ENCODE measurements at places on chromosomes 6 and 20. TPM values are rescaled to one million over a fixed set of nuclear protein-coding genes. Genes with fewer than 3 reads are reported as not detected.

DNA sequence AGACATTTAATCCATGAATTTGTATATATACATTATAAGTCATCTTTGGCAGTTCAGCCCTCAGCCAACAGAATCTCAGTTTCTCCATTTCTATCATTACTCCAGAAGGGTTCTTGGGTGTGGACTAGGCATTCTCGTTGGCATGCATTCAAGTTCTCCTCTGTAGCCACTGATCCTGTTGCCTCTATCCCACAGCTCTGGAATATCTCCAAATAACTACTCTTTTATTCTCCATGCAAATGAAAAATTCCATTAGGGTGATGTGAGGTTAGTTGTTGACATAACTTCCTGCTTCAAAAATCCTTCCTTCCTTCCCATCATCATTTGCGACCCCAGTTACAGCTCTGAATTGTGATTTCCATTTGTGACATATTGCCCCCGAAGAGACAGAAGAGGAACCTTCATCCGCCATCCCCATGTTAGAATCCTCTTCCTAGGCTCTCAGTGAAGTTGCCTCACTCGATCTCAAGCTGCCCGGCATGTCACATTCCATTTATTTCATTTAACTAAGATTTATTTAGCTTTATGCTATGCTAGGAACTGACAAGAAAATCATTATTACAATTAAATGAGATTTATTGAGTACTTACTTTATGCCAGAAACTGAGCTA is 93.7 kb upstream of the EDN1 start:
- no peak for DNase-seq

DNA sequence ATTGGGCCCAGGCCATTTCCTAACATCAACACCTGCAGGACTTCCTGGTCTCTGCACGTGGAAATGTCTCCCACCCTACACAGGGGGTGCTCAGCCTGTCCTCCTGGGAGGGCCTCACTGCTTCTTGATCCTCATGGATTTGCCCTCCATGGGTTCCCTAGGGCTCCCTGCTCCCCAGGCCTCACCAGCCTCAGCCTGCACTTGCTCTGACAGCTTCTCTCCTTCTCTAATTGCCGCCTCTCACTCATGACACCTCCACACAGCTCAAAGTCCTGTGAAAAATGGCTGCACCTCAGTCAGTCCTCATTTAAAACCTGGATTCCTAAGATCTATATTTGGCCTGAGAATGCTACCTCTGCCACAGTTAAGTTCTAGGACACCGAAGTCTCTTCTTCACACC is 130.6 kb downstream of the PXDC1 start:
- no peak for DNase-seq

DNA sequence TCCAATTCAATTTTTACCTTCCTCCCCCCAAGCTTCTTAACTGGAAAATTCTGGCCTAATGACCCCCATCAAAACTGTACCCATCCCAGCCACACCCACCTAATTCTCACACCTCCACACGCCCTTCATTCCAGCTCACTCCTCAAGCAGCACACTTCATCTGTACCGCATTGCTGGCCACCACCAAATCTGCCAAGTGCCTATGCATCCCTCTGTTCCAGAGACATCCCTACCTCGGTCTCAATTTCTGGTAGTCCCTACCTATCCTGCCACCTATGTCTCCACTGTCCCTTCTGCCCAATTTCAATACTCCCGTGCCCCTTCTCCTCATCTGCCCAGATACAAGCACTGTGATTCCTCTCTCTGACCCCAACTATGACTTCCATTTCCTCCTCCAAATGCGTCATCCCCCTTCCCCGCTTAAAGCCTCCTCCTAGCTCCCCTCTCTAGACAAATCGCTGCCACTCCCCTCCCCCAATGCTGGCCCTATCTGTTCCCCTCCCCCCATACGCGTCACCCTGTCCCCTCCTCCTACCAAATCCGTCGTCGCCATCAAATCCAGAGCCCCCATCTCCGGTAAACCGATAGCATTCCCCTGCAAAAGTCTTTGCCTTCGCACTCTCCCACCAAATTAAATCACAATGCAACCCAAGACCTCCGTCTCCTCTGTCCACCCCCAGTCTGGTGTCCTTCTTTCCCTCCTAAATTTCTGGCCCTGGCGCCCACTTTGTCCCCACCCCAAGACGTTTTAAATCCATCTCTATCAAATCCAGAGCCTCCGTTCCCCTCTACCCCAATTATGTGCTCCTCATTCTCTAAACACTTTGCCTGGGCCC is 1.2 kb downstream of the MTCH1 start:
- peak; percentile 56 for DNase-seq

DNA sequence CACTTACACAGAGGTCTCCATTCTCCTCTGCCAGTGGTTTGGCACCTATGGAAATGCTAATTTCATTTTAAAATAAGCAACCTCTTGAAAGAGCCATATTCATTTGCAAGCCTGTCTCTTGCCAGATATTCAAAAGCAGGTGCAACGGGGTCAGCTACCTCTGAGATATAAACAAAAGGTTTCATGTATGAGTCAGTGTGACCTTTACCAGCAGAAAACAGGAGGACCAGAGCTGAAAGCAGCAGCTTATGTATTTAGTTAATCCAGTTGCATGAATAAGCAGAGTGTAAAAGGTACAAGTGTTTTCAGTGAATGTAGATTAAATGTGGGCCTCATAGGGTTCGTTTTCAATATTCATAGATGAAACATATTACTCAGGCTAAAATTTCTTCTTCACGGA is 56.0 kb downstream of the TENT5A start:
- DNase-seq, result no peak

- no peak for DNase-seq
These were observed 119.1 kb upstream of the BMP5 start for GRCh38 chr6:55994531-55994930.

GRCh38 chr6:82589509-82590206 is 226.0 kb downstream of the TPBG start:
- no peak for DNase-seq

DNA sequence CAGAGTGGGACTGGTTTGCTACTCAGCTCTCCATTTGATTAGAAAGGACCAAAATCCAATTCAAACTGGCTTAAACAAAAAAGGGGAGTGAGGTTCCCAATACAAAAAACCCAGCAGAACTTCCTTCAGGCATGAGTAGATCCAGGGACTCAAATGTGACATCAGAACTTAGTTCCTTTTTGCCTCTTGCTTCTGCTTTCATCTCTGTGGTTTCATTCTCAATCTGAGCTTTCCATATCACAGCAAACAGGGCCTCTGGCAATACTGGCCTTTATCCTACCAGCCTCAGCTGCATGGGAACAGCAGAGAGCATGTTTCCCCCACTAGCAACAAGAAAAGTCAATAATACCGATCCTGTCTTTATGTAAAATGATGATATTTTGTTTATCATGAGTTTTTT is 28.6 kb upstream of the PRELID3B start:
- DNase-seq, result no peak

GRCh38 chr20:38126932-38127621 is 38.0 kb downstream of the TGM2 start:
- peak; percentile 8 for DNase-seq

- DNase-seq, result no peak
These were observed 12.1 kb downstream of the CLDN20 start for GRCh38 chr6:155275808-155276480.

- peak; percentile 22 for DNase-seq
These were observed 414.2 kb upstream of the SPTLC3 start for GRCh38 chr20:12594410-12595088.

DNA sequence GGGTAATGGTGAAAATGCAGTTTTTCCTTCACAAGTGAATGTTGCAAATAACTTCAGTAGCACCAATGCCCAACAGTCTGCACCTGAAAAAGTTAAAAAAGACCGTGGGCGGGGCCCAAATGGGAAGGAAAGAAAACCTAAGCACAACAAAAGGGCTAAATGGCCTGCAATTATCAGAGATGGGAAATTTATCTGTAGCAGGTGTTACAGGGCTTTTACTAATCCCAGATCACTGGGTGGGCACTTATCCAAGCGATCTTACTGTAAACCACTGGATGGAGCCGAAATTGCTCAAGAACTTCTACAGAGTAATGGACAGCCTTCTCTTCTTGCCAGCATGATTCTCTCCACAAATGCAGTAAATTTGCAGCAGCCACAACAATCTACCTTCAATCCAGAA is 64.8 kb upstream of the SMIM8 start:
- no peak for DNase-seq

GRCh38 chr6:2502096-2502997 is 248.4 kb downstream of the MYLK4 start:
- no peak for DNase-seq

- no peak for DNase-seq
These were observed 49.3 kb upstream of the MTRF1L start for GRCh38 chr6:153051801-153052200.

The PXDC1 gene
- total RNA-seq, result 28.9 TPM

The NOP56 gene
- total RNA-seq, result 110 TPM

The CCN6 gene
- 6.7 TPM for total RNA-seq

The GCNT2 gene
- total RNA-seq, result 12.5 TPM

The SERINC1 gene
- 214 TPM for total RNA-seq

The CALHM4 gene
- total RNA-seq, result not detected
